ENCODE measurements at places on chromosomes 3 and 15. TPM values are rescaled to one million over a fixed set of nuclear protein-coding genes. Genes with fewer than 3 reads are reported as not detected.

The FOXB1 gene
- 0.52 TPM for total RNA-seq

GRCh38 chr3:112469671-112470070 is 29.6 kb downstream of the BTLA start:
- no peak for DNase-seq
- peak overlapping the region; percentile 53 for H3K27ac ChIP-seq
- peaks cover 73% of the 10 kb centered on the region for H3K36me3 ChIP-seq
- no peaks in the 10 kb centered on the region for H3K27me3 ChIP-seq
- no peak overlapping the region for H3K4me3 ChIP-seq

DNA sequence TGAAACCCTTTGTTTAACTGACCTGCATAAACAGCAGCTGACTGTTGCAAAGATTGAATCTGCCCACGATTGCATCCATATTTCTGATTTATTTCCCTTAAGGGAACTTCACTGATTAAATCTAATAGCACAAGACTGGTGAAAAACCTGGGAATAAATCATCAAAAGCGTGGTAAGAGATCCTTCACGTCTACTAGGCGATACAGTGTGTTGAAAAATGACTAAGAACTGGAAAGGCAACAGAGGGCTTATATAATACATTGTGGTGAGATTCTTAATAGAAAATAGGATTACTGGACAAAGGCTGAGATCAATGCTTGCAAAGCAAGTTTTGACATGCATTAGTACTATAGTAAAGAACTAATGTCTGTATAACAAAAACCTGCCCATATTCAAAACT is 49.0 kb downstream of the POLQ start:
- no peaks in the 10 kb centered on the region for H3K27me3 ChIP-seq
- DNase-seq: no peak
- H3K27ac ChIP-seq: no peak overlapping the region
- no peaks in the 10 kb centered on the region for H3K4me1 ChIP-seq
- no peak overlapping the region for H3K4me3 ChIP-seq

The ATP11B gene
- 125 TPM for total RNA-seq

GRCh38 chr3:76222201-76222600 is 436.9 kb upstream of the ZNF717 start:
- H3K4me1 ChIP-seq: no peaks in the 10 kb centered on the region
- H3K36me3 ChIP-seq: no peaks in the 10 kb centered on the region
- H3K27me3 ChIP-seq: no peaks in the 10 kb centered on the region
- no peak overlapping the region for H3K4me3 ChIP-seq

GRCh38 chr3:34111361-34111760 is 312.9 kb downstream of the PDCD6IP start:
- no peak overlapping the region for H3K4me3 ChIP-seq
- no peak for DNase-seq
- no peak overlapping the region for H3K27ac ChIP-seq
- H3K27me3 ChIP-seq: no peaks in the 10 kb centered on the region
- no peaks in the 10 kb centered on the region for H3K4me1 ChIP-seq
- H3K36me3 ChIP-seq: no peaks in the 10 kb centered on the region

GRCh38 chr3:45544717-45545296 is 49.7 kb upstream of the LIMD1 start:
- no peak for DNase-seq
- no peak overlapping the region for H3K4me3 ChIP-seq
- no peak overlapping the region for H3K27ac ChIP-seq
- H3K36me3 ChIP-seq: peaks cover 5% of the 10 kb centered on the region
- H3K4me1 ChIP-seq: no peaks in the 10 kb centered on the region

GRCh38 chr3:39910826-39911464 is 101.5 kb downstream of the MYRIP start:
- no peak overlapping the region for H3K4me3 ChIP-seq
- no peak for DNase-seq
- H3K27me3 ChIP-seq: no peaks in the 10 kb centered on the region
- H3K4me1 ChIP-seq: no peaks in the 10 kb centered on the region
- H3K27ac ChIP-seq: no peak overlapping the region

The PCOLCE2 gene
- not detected for total RNA-seq

DNA sequence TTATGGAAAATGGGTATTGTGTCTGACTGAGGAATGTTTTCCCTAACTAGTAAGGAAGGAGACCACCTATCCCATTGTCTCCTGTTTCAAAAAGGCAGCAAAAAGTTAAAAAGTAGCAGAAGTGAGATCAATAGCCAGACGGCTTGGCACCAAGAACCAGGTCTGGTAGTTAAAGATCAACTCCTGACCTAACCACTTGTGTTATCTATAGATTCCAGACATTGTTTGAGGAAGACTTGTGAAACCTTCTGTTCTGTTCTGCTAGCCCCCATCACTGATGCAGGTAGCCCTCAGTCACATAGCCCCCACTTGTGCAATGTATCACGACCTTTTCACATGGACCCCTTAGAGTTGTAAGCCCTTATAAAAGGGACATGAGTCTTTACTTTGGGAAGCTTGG is 46.3 kb upstream of the C2CD4B start:
- peaks cover 17% of the 10 kb centered on the region for H3K4me1 ChIP-seq
- H3K36me3 ChIP-seq: no peaks in the 10 kb centered on the region
- no peak for DNase-seq
- no peak overlapping the region for H3K27ac ChIP-seq

The ITIH4 gene
- total RNA-seq: 16.3 TPM

DNA sequence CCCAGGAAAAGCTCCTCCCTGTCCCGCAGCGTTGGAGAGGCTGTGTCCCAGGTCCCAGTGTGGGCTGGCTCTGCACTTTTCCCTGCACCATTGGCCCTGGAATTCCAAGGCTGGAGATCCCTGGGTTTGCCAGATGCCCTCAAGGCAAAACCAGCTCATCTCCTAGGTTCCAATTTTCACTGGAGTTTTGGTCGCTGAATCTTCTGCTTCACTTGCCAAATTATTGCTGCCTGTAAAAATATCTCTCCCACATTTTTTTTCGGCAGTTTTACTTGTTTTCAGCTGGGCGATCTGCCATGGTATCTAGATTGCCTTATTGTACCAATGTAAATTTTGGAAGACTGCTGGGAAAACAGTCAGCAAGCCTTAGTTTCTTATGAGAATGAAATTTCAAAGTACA is 150.9 kb upstream of the ATP10A start:
- no peak overlapping the region for H3K4me3 ChIP-seq
- no peaks in the 10 kb centered on the region for H3K4me1 ChIP-seq
- no peak for DNase-seq
- H3K27ac ChIP-seq: no peak overlapping the region
- no peaks in the 10 kb centered on the region for H3K36me3 ChIP-seq
- H3K27me3 ChIP-seq: peaks cover 2% of the 10 kb centered on the region

GRCh38 chr3:60263191-60263590 is 988.1 kb downstream of the FHIT start:
- no peaks in the 10 kb centered on the region for H3K27me3 ChIP-seq
- H3K4me1 ChIP-seq: peaks cover 3% of the 10 kb centered on the region
- no peaks in the 10 kb centered on the region for H3K36me3 ChIP-seq
- H3K4me3 ChIP-seq: no peak overlapping the region

GRCh38 chr15:88262064-88262463 is 5.5 kb upstream of the NTRK3 start:
- DNase-seq: no peak
- H3K27me3 ChIP-seq: peaks cover 31% of the 10 kb centered on the region
- H3K4me3 ChIP-seq: no peak overlapping the region
- H3K4me1 ChIP-seq: peaks cover 5% of the 10 kb centered on the region
- no peak overlapping the region for H3K27ac ChIP-seq

DNA sequence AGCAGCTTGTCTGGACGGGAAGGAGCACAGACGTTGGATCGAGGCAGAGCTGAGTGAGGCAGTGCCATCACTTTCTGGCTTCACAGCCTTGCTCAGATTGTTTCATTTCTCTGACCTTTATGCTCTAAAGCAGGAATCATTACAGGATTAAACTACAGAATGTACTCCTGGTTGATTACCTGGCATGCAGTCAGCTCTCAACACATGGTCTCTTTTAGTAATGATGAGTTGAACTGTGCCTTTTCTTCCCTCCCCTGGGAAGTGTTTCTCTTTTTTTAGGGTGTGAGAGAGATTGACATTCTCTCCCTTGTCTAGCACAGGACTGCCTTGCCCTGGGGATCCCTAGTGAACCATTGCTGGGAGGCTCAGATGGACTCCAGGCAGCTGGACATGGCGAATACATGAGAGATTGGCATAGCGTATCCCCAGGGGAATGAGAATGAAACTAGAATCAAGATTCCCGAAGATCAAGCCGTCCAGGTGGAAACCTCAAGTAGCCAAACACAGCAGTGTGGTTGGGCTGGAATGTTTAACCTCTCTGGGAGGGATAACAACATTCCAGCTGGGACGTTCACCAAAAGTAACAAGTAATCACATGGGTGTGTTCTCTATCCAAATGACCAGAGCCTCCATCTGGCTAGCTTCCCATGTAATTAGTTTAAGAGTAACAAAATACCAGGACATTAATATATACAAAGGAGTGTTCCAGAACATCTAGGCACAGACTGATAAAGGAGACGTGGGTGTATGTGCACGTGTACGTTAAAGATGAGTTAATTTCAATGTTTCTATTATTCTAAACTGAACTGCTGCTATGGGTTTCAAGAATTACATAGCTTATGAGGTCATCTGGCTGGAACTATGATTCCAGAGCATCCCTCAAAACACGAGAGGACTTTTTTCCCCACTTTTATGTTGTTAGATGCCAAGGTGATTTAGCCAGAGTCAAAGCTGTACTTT is 118.6 kb upstream of the NR2E3 start:
- no peak overlapping the region for H3K27ac ChIP-seq
- H3K36me3 ChIP-seq: no peaks in the 10 kb centered on the region
- no peaks in the 10 kb centered on the region for H3K4me1 ChIP-seq
- no peak for DNase-seq

DNA sequence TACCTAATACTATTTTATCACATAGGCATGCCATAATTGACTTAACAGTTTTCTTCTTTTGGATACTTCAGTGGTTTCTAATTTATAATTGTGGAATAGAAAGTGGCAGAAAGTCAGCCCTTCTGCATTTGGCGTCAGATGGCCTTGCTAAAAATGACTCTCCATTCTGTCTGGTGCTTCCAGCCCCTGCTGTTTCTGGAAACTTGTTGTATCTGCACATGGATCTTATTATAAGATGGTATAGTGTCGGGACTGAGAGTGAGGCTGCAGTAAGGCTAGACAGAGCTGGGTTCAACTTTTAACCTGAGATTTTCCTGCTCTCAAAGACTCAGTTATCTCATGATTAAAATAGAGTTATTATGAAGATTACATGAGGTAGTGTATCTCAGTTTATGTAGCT is 74.8 kb upstream of the WDR72 start:
- no peaks in the 10 kb centered on the region for H3K27me3 ChIP-seq
- no peaks in the 10 kb centered on the region for H3K36me3 ChIP-seq
- no peak overlapping the region for H3K4me3 ChIP-seq
- H3K27ac ChIP-seq: no peak overlapping the region
- no peaks in the 10 kb centered on the region for H3K4me1 ChIP-seq
- DNase-seq: no peak

DNA sequence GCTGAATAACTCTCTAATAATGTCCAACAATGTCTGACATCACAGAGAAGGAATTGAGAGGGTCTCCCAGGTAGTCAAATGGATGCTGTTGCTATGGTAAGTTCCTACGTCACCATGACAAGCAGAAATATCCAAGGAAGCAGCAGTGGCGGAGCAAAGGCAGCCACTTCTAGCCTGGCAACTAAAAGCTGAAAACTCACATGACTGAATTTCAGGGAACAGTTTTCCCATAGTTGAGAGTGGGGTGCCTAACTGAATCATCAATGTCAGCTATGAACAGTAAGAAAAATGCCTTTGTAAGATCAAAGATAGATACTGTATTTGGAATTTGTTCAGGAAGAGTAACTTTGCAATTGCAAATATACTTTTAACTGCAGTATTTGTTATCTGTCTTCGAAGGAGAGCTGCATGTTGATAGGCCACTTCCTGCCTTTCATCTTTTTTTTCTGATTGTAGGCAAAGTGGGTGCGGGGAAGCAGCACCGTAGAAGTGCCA is 161.7 kb downstream of the BBX start:
- H3K4me1 ChIP-seq: peaks cover 22% of the 10 kb centered on the region
- peak overlapping the region; percentile 16 for H3K4me3 ChIP-seq
- DNase-seq: no peak
- no peaks in the 10 kb centered on the region for H3K36me3 ChIP-seq

DNA sequence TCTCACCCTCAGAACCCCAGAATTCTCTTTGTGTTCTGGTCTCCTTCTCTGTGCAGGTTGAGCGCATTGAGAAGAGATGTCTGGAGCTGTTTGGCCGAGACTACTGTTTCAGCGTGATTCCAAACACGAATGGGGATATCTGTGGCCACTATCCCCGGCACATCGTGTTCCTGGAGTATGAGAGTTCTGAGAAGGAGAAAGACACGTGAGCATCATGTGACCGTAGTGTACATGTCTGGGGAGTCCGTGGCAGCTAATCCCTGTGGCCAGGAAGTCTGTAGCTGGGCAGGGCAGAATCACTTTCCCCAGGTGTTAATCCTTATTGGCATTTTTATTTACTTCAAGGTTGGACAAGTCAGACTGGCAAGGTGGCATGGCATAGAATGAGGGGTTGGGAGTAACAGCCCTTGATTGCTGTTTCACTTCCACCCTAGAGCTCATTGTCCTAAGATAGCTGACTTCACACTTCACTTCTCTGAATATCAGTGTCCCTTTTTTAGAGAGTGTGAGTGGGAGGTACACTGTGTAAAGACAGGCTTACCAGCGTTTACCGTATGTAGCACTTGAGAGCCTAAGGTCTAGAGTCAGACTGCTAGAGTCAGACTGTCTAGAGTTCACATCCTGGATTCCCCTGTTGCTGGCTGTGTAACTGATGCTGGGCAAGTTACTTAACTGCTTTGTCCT is 4.4 kb downstream of the MTMR14 start:
- no peak for DNase-seq
- H3K4me3 ChIP-seq: no peak overlapping the region
- H3K27me3 ChIP-seq: no peaks in the 10 kb centered on the region
- H3K36me3 ChIP-seq: peaks cover 59% of the 10 kb centered on the region

The ATP13A5 gene
- not detected for total RNA-seq

DNA sequence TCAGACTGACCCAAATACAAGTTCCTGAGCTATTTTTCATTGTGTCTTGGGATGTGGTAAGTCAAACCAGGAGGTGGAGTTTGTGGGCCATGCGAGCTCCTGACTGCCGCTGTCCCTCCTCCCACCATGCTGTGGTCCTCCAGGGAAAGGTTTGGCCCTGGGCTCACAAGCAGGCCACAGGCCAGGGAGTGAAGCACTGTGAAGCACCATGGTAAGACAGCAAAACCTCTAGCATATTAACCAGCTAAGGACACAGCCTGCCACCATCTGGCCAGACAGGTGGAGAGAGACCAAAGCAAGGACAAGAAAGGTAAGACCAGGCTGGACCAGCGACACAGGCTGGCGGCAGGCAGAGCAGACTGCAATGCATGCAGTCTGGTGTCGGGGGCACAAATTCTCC is 15.3 kb downstream of the RAB43 start:
- DNase-seq: no peak
- peak overlapping the region; percentile 67 for H3K27ac ChIP-seq
- H3K36me3 ChIP-seq: peaks cover 52% of the 10 kb centered on the region

- H3K4me3 ChIP-seq: peak overlapping the region; percentile 13
- H3K27ac ChIP-seq: no peak overlapping the region
- no peak for DNase-seq
- peaks cover 44% of the 10 kb centered on the region for H3K4me1 ChIP-seq
- peaks cover 16% of the 10 kb centered on the region for H3K36me3 ChIP-seq
Observed at GRCh38 chr3:197734667-197735318, 1.9 kb downstream of the RUBCN start.

Measured in activated CD8-positive, alpha-beta T cell treated with anti-CD3 and anti-CD28 coated beads, Interleukin-2, amount 10 ng/mL, durations not matched to agents 7 days and 5 days (primary cell).